BE2C (cell line): ENCODE measurements at places on chromosomes 7 and 10.

DNA sequence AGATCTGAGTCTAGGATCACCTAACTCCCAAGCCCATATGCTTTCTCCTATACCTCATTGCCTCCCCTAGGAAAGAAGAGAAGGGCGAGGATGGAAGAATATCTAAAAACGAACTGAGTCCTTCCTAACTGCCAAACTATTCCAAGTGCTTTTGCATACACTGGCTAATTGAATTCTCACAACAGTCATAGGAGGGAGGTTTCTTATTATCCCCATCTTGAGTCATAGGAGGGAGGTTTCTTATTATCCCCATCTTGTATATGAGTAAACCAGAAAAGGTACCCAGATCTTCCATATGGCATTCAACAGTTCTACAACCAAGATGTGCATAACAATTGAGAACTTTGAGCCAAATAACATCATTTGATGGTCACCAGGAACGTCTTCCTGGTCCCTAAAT, 13.1 kb upstream of the FAM204A start:
- DNase-seq, result no peak

GRCh38 chr7:129777993-129778769, 166.7 kb downstream of the NRF1 start:
- no peak for DNase-seq

DNA sequence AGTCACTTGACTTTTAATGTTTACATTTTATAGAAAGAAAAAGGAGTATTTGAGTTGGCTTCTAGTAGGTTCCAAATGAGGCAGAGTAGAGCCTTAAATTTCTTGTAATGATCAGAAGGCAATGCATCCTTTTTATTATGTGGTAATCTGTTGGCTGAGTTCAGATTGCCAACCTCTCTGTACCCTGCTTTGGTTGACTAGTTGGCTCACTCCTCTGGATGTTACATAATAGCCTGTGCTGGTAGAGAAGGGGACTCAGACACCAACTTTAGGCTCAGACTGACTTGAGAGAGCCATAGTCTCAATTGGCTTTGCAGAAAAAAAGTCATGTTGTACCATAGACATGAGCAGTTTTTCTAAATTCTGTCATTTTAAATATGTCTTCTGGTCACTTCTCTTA, 46.8 kb upstream of the GLCCI1 start:
- DNase-seq, result no peak

- DNase-seq, result no peak
Measured at GRCh38 chr7:143884241-143884968, 17.6 kb downstream of the TCAF1 start.

DNA sequence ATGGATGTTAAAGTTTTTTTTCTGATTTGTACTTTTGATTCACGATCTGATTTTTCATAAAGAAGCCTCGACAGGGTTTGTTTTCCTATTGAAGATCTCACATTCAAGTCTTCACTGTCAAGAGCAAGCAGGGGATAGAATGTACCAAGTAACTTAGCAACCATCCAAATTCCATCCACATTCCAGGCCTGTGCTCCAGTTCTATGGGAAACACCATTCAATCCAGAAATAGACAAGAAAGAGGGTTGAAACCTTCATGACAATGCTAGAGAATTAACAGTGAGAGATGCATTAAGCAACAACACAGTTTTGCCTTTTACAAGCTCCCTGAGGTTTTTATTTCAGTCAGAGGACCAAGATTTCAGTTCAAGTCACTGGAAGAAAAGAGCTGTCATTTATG, 300.2 kb downstream of the NEBL start:
- DNase-seq, result no peak

DNA sequence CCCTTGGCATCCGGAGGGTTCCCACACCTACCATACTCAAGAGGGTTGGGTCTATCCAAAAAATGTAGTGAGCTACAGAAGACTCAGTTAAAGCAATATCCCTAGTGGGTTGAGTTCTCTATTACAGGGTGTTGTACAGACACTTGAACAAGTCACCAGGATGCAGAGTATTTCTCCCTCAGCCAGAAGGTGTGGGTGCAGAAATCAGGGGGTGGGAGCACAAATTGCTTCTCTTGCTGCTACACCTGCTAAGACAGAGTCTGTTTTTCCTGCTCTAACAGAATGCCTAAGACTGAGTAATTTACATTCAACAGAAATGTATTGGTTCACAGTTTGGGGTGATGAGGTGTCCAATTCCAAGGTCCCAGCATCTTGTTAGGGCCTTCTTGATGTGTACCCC, 433.4 kb downstream of the TCERG1L start:
- DNase-seq, result no peak

- no peak for DNase-seq
Measured at GRCh38 chr10:132679640-132680039, 106.3 kb downstream of the NKX6-2 start.

DNA sequence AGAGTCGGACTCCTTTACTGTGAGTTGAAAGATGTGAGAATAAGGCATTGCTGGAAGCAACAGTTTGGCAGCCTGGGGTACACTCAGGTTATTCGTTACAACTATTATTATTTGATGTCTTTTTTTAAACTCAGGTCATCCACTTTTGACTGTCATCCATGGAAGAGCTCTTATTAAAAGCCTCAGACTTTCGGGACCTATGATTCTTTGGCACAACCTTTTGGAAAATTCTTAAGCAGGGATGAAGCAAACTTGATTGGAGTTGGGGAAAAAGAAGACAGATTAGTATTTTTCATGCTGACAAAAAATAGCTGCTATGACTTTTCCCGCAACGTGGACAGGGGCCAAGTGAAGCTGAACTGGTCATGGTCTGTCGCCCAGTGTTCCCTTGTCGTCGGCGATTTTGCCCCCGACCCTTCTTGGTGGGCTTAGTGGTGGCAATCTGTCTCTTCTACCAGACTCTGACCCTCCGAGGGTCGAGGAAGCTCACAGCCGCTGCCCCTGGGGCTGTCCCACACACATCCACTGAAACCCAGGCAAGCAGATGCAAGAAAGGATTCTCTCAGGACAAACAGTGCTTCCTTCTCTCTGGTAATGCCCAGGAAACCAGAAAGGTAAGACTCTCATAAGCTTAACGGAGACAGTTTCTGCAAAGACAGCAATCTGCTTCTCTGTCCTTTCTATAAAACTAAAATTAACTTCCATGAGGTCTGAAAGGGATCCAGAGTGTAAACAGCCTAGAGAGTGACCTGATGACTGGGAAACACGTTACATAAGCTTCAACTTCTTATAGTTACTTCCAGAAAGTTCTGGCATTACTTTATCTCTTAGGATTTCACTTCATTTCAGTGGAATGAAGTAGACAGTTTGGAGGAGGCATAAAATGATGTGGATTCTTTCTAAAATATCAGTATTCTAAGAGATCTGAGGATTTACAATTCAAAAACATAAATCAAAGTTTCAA, 1.0 kb downstream of the CPED1 start:
- DNase-seq, result no peak

DNA sequence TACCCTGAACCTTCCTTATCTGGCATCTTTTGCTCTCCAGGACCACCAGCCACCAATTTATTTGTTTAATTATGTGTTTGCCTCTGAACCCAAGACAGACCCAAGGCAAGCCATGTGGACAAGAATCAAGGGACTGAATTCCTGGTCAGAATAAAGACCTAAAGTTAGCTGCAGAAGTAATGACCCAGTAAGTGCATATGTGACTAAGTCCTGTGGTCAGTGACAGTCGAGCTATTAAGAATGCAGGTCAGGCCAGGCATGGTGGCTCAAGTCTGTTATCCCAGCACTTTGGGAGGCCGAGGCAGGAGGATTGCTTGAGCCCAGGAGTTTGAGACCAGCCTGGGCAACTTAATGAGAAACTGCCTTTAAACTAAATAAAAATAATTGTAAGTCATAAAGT, 139.4 kb downstream of the CCDC71L start:
- no peak for DNase-seq

- DNase-seq, result no peak
Measured at GRCh38 chr10:99372546-99373271, 43.6 kb downstream of the CNNM1 start.

DNA sequence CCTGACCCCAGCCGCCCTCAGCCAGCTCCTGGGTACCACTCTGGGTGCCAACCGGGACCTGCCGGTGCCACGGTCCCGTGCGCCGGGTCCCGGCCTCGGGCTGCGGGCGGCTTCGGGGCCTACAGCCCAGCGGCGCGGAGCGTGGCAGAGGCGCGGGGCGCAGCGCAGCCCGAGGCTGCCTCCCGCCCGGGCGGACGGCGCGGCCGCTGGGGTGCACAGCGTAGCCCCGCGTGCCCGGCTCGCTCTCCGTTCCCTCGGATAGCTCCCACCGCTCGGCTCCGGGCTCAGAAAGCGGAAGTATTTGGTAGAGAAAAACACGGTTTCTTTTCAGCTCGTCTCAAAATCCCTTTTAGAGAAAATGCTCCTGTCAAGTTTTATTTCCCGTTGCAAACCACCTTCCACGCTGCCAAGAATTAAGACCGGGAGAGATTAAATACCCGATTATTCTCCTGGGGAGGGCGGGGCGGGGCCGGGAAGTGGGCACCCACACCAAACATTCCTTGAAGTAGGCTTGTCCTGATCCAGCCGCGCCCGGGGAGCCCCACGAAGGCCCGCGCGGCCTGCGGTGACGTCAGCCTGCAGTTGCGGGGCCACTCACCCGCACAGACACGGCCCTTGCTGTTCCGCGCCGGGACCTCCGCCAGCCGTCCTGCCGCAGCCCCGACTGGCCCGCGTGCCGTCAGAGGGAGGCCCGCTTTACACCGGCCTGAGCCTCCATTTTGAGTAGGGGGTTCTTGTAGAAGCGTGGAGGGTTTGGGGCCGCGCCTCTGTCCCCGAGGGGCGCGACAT, 7.2 kb downstream of the HOXA13 start:
- no peak for DNase-seq

- DNase-seq, result no peak
Measured at GRCh38 chr7:115707258-115708012, 323.1 kb downstream of the TFEC start.
